ENCODE measurements at places on chromosomes 4 and X.

DNA sequence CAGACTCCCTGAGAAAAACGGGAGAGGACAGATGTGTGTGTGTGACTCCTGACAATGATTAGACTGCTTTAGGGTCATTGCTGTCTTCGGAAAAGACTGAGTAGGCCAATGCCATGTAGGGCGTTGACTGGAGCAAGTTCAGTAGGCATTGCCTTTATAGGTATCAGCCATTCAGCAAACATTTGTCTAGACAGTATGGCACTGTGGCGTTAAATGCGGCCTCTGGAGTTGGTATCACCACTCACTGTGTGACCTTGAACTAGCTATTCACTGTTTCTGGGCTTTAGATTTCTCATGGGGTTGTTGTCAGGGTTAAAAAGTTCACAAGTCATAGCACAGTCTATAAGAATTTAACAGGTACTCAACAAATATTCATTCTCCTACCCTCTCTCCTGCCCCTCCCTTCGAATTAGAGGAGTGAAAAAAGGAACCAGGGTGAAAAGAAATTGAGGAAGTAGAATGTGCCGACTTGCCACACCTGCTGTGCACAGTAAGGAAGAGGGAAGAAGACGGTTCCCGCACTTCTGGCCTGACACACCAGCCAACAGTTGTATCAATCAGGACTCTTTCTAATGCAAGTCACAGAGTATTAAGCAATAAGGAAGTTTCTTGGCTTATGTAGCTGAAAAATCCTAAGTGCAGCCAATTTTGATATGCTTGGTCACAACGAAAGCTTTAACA lies 83.2 kb upstream of the PLAC8 start:
- DNase-seq = no peak

- DNase-seq = no peak
Observed at GRCh38 chr4:8545439-8545765, 34.8 kb upstream of the GPR78 start.

DNA sequence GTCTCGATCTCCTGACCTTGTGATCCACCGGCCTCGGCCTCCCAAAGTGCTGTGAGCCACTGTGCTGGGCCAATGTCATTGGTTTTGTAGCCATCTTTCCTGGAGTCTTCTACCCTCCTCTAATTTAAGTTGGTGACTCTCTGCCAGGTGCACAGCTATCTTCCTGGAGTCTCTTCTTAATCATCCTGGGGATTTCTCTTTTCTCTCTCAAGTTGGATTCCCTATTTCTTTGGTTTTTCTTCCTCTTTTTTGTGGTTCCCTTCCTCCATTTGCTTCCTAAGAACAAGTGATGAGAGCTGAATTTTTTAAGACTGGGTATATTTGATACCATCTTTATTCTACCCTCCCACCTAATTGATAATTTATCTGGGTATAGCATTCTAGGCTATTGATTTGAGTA lies 113.8 kb downstream of the SYNPO2 start:
- no peak for DNase-seq

DNA sequence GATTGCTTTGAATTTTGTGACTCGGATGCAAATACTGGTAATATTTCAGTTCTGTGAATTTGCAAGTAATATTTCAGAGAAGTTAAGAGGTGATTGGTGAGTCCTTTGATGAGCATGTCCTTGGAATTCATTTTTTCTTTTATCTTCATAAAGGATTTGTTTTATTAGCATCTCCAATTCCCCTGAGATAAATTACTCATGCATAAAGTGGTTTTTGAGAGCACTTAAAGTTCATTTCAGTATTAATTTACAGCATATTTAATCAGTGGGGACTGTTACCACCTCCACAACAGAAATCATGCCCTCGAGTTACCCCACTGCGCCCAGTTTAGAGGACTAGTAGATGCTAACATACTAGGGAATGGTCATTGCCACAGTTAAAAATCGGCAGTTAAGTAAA lies 65.0 kb downstream of the ZFX start:
- DNase-seq = no peak

- DNase-seq = no peak
Observed at GRCh38 chr4:173170182-173170778, 1.7 kb downstream of the GALNT7 start.

DNA sequence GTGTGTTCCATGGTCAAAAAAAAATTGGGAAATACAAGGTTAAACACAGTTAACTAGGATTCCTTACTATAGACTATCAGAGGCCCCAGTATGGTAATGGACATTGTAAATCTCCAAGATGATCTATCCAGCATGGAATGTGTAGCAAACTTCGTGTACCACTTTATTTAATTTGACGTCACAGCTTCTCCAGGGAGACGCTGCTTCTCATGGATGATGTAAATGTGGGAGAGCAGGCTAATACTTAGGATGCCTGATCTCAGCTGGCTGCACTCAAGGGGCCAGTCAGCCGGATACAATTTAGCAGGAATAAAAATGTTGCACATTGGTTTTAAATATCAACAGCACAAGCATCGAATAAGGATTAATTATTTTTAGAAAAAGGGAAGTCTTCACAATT lies 111.7 kb upstream of the HPF1 start:
- DNase-seq = no peak

- DNase-seq = no peak
Observed at GRCh38 chrX:47187106-47187677, 6.4 kb upstream of the UBA1 start.

DNA sequence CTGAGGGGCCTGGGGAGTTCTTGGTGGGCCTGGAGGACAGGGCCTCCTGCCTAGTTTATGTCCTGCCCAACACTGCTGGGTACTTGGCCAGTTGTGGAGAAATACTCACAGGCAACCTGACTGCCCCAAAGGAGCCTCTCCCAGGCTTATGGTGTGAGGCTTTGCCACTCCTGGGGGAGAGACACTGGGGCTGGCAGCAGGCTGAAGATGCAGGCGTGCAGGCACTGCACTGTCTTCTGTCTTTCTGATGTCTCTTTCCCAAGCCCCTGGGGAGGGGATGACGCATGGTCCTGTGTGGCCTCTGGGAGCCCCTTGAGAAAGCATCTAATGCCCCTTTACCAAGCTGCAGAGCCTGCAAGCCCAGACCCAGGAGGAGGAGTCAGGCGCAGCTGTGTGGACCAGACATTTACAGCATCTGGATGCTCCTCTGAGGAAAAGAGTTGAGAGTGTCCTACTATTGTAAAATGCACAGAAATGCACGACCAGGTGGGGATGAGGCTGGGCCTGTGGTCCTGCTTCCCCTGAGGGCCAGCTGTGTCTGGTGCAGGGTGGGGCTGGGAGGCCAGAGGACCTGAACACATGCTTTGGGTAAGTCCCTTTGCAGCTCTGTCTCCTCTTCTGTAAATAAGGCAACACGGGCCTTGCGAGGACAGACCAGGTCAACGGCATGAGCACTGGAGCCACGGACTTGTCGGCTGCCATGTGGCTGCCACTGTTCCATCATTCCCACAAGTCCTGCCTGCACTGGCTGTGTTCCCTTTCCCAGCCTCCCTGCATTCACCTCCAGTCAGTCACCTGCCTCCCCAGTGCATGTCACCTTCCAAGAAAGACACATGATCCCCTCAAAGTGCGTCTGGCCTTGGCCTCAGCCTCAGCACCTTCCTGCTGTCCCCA lies 8.4 kb downstream of the TMEM271 start:
- DNase-seq = no peak

- DNase-seq = no peak
Observed at GRCh38 chrX:111071542-111072277, 24.3 kb upstream of the PAK3 start.

DNA sequence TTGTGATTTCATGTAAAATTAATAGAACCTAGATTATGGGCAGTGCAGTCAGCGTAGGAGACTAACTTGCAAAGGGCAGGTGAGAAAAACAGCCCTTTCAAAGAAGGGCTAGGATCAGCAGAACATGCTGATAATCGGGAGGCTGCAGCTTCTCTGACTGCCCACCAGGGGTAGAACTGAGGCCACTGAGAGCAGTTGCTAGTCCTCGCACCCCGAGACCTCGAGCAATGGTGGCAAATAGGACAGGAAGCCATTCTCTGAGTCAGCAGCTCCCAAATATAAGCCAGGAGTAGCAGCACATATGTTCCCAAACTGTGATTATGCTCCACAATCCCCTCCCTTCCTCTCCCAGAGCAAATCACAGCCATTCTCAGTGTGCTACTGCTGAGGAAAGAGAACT lies 186.5 kb downstream of the MSL3 start:
- DNase-seq = no peak

DNA sequence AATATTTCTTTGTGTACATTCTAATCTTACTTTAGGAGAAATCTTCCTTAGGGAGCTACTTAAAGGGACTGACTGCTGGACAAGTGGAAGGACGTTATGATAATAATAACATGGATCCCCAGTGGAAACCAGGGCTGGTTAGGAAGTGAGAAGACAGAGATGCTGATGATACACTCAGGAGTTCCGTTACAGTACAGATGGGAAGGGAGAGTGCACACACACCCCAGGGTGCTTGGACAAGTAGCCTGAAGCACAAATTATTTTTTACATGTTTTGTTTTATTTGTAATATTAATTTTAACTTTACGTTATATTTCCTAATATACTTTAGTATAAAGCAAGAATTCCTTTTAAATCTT lies 84.1 kb downstream of the BMPR1B start:
- peak; percentile 2 for DNase-seq

DNA sequence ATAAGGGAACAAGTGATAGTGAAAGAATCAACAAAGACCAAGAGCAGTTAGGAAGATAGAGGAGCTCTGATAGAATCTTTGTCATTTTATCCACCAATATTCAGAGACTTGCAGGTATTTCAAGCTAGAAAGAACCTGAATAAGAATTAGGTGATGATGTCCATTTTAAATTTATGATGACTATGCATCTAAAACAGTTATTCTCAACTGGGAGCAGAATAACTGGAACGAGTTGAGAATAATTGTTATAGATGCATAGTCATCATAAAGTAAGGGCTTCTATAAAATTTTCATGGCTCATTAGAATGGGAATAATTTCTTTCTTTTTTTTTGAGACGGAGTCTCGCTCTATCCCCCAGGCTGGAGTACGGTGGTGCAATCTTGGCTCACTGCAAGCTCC lies 5.8 kb downstream of the OCIAD1 start:
- no peak for DNase-seq

DNA sequence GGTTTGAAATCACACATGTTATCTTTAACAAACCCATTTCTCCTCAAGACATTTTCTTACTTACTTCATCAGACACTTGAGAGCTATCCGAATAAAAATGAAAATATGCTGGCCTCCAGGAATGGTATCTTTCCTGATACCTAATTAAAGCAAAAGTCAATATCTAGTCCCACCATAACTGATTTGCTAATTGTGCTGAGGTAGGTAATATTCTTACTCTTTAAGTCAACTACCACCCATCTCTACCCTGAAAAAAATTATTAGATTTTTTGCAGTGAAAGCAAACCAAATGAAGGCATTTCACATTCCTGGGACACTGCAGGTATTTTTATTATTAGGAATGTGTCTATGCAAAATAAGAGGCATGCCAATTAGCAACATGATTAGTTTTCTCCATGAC lies 175.8 kb downstream of the QDPR start:
- no peak for DNase-seq

- no peak for DNase-seq
Observed at GRCh38 chr4:174207367-174207766, 76.1 kb downstream of the FBXO8 start.

- no peak for DNase-seq
Observed at GRCh38 chr4:144589512-144589911, 56.4 kb upstream of the HHIP start.

GRCh38 chr4:53479736-53480525 lies 102.5 kb downstream of the FIP1L1 start:
- DNase-seq = no peak

- no peak for DNase-seq
Observed at GRCh38 chr4:116180157-116180601, 905.2 kb downstream of the TRAM1L1 start.

DNA sequence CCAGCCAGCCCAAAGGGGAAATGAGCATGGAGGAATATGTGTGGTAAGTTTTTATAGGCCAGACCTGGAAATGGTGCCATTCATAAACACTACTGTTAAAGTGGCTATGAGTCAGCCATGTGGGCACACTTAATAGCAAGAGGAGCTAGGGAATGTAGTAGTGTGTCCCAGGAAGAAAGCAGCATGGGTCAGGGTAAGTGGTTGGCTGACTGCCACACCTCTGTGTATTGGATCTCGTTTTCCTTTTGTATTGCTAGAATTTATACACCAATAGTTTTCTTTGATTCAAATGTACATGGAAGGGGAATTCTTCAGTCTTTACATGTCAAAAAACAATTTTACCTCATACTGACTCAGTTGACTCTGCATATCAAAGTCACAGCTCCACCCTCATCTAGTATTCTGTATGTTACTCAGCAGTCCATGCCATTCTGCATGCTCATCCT lies 22.9 kb upstream of the SGMS2 start:
- DNase-seq = no peak

DNA sequence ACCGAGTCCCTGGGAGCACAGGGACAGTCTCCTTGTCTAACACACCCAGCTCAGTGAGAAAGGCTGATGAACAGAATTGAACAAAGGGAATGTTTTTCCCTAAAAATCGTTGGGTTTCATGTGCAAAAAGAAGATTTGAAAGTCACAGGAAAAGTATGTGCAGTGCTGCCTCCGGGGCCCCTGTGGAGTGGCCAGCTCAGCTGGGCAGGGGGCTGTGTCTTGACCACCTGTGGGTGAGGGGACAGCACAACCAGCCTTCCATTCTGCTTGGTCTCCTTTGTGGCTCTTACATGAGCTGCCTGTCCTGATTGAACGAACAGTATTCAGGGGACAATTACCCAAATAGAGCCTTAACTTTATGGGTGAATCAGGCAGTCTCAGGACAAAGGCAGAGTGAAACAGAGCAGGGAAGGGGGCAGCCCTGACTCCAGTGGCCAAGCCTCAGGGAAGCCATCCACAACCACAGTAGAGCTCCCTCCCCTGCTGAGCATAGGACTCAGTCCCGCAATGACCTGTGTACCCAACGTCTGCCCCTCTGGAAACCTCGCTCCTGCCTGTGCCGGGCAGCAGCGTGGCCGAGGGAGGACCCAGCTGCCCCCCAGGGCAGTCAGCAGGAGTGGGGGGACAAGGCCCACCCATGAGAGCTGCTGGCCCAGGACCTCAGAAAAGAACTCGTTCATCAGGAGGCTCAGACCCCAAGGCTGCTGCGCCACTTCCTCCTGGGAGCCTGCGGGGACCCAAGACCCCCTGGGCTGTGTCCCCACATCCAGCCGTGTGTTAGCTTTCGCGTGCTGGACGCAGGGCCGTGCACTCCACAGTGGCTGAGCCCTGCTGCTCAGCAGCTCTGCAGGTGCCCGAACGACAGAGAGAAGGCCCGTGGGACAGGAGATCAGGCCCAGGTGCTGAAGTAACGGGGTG lies 59.6 kb upstream of the MXD4 start:
- DNase-seq = no peak

- DNase-seq = no peak
Observed at GRCh38 chr4:36237366-36238313, 6.7 kb downstream of the ARAP2 start.

- DNase-seq = no peak
Observed at GRCh38 chrX:1751781-1752180, 136.9 kb downstream of the ASMT start.

GRCh38 chr4:66340286-66340893 lies 670.1 kb upstream of the EPHA5 start:
- DNase-seq = no peak

DNA sequence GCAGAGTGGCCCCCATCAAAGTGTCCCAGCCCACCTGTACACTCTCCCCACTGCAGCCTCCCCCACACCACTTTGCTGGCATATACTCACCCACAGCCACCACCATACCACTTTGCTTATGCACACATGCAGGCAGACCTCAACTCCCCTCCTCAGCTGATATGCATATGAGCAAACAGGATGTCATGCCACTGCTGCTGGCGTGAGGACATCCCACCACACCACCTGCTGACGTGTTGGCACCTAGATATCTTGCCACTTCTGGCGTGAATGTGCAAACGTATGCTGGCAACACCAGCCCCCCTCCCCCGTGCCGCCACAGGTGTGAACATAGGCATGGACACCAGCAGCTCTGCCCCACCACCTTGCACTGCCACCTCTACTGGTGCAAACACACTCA lies 22.4 kb upstream of the MAGEA8 start:
- DNase-seq = no peak

All from NCI-H510A (cell line).